ENCODE measurements at places on chromosomes 16 and 17.

- DNase-seq: no peak
These were observed 8.5 kb downstream of the G6PC1 start for GRCh38 chr17:42908872-42909700.

DNA sequence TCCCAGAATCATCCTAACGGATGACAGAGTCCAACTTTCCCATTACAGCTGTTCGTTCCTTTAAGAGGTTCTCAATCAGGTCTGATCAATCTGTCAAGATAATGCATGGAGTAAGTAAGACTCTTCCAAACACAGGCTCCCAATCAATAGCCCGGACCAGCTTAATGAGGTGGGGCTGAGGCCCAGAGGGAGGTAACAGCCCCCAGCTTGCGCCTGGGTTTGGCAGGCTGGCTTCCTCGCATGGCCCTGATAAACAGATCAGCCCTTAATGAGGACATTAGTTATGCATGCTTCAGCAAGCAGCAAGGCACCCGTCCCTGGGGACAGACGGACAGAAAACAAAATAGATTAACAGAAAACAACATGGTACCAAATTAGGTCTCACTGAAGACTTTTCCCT, 145.7 kb downstream of the ZFHX3 start:
- no peak for DNase-seq

DNA sequence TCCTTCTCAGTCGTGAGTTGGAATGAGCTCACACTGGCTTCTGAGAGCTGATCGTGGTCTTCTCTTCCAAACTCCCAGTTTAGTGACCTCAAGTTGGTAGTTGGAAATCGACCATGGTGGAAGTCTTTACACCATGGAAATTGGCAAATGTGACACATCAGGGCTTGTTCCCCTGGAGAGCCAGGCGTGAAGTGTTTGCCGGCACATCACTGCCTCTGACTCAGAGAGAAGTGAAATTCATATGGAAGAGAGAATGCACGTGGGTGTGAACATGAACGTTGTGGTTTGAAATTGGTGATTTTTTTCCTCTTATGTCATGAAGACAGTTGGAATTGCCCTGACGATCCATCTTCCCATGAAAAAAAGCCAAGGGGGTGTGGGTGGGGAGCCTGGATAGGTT, 47.4 kb downstream of the AXIN2 start:
- no peak for DNase-seq

- DNase-seq: no peak
These were observed 280.0 kb downstream of the SHISA9 start for GRCh38 chr16:13181432-13181831.

GRCh38 chr17:40597556-40598300, 32.5 kb upstream of the CCR7 start:
- no peak for DNase-seq

DNA sequence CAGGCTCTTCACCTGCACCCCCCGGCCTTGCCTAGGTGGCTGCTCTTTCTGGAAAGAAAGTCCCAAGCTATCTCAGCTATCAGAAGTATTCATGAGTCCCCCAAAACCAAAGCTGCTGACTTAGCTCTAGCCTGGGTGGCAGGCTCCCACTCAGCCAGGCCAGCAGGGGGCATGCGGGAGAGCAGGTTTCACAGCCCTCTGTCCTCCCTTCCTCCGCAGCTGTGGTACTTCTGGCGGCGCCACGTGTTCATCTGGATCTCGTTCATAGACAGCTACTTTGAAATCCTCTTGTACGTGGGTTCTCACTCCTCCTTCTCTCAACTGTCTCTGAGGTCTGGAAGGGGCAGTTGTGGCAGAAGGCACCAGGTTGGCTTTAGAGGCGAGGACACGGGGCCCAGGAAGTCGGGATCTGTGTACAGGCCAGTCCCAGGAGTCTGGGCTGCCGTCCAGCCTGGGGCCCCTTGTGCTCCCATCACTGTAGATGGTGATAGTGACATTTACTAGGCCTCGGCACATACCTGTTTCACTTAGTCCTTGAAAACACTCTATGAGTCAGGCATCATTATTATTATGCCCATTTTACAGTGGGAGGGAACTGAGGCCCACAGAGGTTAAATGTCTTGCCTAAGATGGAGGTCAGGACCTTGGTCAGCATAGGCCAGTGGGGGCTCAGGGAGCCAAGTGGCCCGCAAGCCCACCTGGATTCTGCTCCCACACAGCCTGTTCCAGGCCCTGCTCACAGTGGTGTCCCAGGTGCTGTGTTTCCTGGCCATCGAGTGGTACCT, 12.9 kb downstream of the TRPV2 start:
- DNase-seq: peak; percentile 56

DNA sequence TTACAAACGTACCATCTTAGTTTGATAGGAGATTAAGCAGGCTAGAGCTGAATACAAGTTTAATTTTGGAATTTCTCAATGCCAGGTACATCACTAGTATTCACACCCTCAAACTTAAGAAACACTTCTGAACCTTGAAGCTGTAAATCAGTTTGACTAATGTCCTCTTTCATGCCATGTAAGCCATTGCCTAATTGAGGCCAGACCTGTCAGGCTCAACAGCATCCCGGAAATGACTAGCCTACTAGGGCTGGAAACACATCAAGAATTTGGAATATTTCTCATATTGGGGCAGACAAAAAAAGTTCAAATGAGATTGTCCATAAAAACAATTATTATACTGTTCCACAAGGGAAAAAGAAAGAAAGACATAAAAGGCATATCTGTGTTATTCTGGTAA, 1.7 kb downstream of the USP32 start:
- DNase-seq: no peak

- no peak for DNase-seq
These were observed 94.9 kb downstream of the TOX3 start for GRCh38 chr16:52451971-52452421.

GRCh38 chr17:10661437-10661836, 4.3 kb upstream of the MYH3 start:
- no peak for DNase-seq

DNA sequence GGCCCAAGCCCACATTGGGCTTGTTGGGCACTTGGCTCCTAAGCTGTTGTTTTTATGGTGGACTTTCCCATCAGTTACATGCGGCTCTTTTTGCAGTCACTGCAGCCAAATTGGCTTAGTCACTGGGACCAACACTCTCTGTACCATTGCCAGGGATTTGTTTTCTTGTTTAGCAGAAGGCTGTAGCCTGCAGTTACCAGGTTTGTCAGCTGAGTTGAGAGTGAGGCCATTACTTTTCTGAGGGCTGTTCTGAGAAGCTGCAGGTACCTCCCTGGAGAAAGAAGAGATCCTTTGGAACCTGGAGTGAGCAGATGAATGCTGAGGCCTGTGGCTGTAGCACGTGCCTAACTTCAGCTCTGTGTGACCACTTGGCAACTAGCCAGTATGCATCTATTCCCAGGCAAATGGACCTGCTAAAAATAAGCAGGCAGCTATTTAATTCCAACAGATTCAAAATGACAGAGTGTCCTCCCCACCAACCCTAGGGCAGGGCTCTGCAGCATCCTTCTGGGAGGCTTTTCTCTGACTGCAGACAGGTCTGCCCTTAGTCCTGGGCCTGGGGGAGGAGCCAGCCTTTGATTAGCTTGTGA, 12.9 kb downstream of the AKAP1 start:
- no peak for DNase-seq

DNA sequence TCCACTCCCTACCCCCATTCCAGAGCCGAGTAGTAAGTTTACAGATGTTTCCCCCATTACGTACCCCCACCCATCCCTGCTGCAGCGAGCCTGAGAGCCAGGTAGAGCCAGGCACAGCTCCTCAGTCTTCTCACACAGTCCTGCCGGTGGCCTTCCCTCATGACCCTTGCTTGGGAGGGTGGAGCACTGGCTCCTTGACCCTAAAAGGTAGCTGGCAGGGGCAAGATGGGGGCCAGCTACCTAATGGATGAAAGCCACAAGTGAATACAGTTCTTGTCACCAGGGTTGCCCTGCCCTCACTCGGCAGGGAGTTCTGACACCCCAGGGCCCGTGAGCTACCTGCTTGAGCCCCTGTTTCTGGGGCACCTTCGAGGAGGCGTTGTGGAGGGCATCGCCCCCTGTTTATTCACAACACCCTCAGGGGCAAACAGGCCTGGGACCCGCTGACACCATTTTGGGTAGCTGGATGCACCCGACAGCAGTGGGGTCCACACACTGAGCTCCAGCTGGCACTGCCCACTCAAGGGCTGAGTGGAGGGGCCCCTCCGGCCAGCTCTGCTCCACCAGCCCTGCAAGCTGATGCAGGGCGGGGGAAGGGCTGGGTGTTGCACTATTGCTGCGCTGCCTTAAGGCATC, 22.2 kb downstream of the ADAM11 start:
- DNase-seq: no peak

- no peak for DNase-seq
These were observed 24.4 kb upstream of the ABCC1 start for GRCh38 chr16:15924996-15925395.

- DNase-seq: no peak
These were observed 1.8 kb upstream of the RBFOX3 start for GRCh38 chr17:79612468-79613194.

- no peak for DNase-seq
These were observed 48.8 kb upstream of the CDH3 start for GRCh38 chr16:68596266-68596665.

All from uterus (tissue), 4 donors.